ENCODE measurements at places on chromosomes 7 and 10.
A peak's percentile ranks its signal among the peaks of the same experiment; 100 is the strongest.

- DNase-seq, result no peak
Observed at GRCh38 chr10:68502846-68503245, 24.5 kb downstream of the SLC25A16 start.

- DNase-seq, result no peak
Observed at GRCh38 chr7:51732116-51732515, 415.5 kb upstream of the COBL start.

DNA sequence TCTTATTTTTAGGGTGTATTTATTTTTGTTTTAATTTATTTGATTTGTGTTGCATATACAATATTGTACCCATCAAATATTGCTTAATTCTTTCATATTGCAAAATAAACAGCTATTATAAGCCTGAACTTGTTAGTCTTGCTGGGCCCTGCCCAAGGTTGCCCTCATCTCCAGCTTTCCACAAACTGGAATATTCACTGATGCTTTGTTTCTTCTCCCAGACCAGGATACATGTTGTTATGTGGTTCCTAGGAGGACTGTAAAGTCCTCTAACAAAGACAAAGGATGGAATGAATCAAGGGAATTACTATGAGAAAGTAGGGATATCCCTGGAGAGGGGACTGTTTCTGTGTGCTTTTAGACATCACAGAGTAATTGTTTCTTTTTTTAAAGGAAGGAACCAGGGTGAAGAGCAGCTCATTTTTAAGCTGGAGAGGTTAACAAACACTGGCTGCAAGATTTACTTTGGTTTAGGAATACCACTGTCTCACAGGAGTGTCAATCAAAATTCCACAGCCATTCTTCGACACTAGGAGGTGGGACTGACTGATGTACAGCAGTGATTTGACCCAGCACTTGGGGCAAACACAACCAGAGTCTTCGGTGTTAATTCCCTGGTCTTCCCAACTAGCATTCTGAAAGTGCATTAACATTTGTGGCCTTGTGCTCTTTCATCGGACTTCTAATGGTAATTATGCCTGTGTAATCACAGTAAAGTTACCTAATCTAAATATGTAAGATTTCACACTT is 14.8 kb upstream of the CD36 start:
- no peak for DNase-seq

DNA sequence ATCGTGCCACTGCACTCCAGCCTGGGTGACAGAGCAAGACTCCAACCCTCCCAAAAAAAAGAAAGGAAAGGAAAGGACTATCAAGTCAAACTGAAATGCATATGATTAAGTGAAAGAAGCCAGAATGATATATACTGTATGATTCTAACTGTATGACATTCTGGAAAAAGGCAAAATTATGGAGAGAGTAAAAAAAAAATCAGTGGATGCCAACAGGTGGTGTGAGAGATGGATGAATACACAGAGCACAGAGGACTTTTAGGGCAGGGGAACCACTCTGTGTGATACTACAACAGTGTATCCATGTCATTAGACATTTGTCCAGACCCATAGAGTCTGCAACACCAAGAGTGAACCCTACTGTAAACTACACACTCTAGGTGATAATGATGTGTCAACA is 99.2 kb downstream of the SLIT1 start:
- DNase-seq, result no peak

GRCh38 chr10:112778579-112778978 is 171.5 kb upstream of the TCF7L2 start:
- DNase-seq, result no peak

GRCh38 chr10:38143587-38143986 is 49.5 kb downstream of the ZNF37A start:
- DNase-seq, result no peak

DNA sequence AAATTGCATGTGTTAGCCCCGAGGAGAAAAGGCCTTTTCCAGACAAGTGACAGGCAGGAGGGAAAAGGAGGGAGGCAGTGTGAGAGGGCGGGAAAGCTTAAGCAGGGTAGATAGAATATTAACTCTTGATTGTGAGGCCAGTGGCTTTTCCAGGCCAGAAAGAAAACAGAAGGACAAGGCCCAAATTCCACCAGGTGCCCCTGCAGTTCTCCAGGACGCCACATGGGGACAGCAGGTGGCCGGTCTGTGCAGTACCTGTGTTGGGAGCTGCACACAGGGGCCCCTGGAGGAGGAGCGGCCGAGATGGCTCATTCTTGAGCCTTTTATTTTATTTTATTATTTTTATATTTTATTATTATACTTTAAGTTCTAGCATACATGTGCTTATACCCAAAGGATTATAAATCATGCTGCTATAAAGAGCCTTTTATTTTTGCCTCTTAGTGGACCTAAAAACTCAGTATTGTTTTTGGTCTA is 141.3 kb upstream of the KLF14 start:
- DNase-seq, result peak; percentile 75

GRCh38 chr7:157700231-157701005 is 363.6 kb downstream of the DNAJB6 start:
- no peak for DNase-seq

- DNase-seq, result no peak
Observed at GRCh38 chr7:39937366-39938153, 12.5 kb upstream of the CDK13 start.

- DNase-seq, result peak; percentile 6
Observed at GRCh38 chr10:60186315-60187071, 203.2 kb downstream of the ANK3 start.

DNA sequence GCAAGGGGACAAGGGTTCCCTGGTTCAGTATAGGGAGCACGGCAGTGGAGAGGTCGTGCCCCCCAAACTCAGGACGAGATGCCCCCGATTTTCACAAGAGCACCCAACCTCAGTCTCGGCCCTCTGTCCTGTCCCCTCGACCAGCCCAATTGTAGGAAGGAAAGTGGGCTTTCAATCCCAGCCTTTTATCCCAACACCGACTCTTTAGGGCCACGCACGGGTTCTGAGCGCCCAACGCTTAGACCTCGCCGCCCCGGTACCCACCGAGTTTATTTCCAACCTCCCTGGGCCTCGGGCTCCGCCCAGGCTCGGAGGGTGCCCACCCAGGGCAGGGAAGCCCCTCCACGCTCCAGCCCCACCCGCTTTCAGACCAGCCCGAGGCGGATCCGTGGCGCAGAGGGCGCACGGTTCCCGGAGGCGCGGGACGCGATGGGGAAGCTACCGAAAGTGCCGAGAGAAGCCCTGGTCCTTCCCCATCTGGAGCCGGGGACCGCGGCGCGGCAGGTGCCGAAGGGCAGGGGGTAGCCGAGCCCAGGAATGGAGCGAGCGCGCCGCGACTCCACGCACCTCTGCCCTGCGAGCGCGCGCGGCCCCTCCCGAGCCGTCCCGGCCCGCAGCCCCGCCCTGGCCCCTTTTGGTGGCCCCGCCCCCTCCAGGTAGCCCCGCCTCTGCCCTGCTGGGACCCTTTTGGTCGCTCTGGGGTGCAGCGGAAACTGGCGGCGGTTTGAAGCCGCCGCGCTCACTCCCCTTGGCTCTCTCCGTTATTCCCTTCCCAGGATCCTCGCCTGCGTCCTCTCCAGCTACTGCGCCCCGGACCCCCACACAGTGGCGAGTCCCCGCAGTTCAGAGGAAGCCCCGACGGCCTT is 20.4 kb downstream of the GRID2IP start:
- no peak for DNase-seq

DNA sequence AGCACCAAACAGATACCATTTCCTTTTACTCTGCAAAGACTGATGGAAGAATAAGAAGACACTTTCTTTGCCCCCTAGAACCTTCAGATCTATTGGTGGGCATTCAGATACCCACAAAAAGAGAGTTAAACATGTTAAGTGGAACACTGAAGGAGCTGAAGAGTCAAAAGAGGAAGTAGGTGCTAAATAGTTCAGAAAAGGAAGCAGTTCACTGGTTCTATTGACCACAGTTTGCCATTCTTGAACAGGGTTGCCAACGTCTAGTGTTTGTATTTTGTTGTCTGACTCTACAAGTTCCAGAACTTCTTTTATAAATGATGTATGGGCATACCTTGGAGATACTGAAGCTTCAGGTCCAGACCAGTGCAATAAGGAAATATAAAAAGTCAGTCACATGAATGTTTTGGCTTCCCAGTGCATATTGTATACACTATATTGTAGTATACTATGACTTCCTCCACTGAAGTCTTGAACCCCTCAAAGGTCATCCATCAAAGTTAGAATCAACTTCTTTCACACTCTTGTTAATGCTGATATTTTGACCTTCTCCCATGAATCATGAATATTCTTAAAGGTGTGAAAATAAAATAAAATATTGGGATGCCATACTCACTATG is 47.5 kb upstream of the AGR3 start:
- DNase-seq, result no peak

DNA sequence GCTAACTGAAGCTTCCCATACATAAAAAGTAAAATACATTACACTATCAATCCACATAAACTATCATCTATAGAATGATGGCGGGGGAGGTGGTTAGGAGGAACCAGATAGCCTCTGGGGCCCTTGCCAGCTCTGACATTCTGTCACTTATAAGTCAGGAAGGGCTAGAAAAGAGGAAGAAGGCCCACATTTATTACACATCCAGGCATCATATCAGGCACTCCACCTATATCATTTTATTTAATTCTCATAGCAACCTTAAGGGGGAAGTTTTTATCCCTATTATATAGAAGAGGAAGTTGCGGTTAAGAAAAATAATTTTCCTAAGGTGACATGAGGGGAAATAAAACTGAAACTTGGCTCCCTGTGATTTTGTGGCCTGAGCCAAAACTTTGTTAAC is 29.9 kb downstream of the HEPACAM2 start:
- DNase-seq, result no peak

DNA sequence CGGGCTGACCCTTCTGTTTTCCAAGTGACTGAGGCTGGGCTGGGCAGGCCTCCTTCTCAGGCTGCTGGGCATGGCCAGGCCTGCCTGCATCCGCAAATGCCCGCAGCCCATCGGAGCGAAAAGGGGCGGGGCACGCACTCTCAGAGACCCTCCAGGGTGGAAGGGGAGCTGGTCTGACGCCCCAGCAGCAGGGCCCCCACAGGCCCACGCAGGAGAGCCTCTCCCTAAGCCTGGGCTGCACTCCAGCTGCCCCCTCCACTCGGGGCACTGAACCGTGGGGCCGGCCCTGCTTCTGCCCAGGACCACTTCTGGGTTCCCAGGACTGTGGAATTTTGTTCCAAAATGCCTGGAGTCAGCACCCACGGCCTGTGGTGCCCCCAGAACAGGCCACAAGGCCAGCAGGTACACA is 9.3 kb downstream of the ADAP1 start:
- DNase-seq, result no peak

GRCh38 chr10:114335614-114336013 is 68.7 kb downstream of the AFAP1L2 start:
- DNase-seq, result no peak

GRCh38 chr7:42993038-42993437 is 60.9 kb downstream of the MRPL32 start:
- DNase-seq, result no peak

GRCh38 chr10:14294347-14295059 is 36.2 kb downstream of the FRMD4A start:
- no peak for DNase-seq

- DNase-seq, result no peak
Observed at GRCh38 chr10:109889867-109890266, 33.4 kb downstream of the XPNPEP1 start.

- no peak for DNase-seq
Observed at GRCh38 chr7:17915796-17916195, 24.5 kb downstream of the SNX13 start.

DNA sequence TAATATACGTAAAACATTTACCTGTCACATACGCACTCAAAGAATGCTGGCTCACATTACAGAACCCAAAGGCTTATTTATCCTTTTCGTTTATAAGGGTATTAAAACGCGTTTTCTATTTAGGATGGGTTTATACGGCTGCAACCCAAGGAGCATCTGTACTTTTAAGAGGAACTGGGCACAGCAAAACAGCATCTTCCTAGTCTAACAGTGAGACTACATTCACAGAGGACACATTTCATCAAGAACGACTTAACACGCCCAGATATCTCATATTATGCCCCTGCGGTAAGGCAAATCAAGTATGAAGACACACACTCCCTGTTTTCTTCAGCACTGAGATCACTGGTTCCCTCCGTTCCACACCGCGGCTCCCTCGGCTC is 533 bp upstream of the DMTF1 start:
- DNase-seq, result no peak

DNA sequence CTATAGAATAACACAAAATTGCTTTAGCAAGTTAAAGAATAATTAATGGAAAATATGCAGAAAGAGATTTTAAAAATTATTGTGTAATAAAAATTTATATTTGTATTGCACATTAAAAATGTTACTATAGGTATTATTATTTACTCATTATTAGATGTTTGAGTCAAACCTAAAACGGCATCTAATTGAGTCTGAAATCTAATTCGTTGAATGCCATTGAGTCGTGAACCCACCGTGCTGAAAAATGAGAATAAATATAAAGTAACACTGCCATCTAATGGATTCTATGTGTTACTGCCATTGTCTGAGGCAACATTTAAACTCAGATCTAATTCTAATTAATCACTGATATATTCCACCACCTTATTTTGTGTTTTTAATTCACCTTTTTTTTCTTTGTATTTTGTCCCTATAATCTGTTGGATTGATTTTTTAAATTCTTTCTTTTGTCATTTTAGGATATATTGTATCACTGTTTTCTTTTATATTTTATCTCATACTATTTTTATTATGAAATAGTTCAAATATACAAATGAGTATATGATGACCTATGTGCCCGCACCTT is 62.2 kb downstream of the SAMD9 start:
- peak; percentile 36 for DNase-seq

DNA sequence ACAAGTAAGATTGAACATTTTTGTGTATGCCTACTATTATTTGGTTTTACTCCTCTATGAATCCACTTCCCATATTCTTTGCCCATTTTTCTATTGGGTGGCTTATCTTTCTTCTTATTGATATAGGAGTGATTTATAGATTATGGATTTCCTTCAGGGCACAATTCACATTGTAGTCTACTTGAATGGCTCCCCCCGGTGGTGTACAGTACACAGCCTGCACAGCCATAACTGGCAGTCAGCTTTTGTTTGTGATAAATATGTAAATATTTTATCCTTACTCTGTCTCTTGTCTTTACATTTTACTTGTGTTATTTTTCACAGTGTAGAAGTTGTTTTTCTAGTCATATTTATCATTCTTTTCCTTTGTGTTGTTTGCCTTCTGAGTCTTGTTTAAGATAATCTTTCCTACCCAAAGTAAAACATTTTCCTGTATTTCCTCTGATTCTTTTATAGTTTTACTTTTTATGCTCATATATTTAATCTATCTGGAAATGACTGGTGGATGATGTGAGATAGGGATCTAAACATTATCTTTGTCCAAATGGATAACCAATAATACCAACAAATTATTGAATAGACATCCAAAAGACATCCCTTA is 23.9 kb upstream of the CALD1 start:
- DNase-seq, result no peak

Measured in A549 (cell line).